ENCODE measurements at places on chromosomes 6 and 20. TPM values are rescaled to one million over a fixed set of nuclear protein-coding genes. Genes with fewer than 3 reads are reported as not detected.

KCNQ5 gene
- 0.87 TPM for total RNA-seq

RIMS4 gene
- total RNA-seq = 0.17 TPM

ZNF184 gene
- total RNA-seq = 11.8 TPM

RSPO3 gene
- 2.3 TPM for total RNA-seq

FRK gene
- 1.5 TPM for total RNA-seq

ZNF343 gene
- total RNA-seq = 17.5 TPM

PRDM13 gene
- not detected for total RNA-seq

BPIFB1 gene
- total RNA-seq = not detected

OPRL1 gene
- total RNA-seq = 1.9 TPM

MOG gene
- total RNA-seq = not detected

HLA-DOA gene
- total RNA-seq = under 0.01 TPM

RIPPLY2 gene
- 0.29 TPM for total RNA-seq

TREM2 gene
- 0.44 TPM for total RNA-seq

CST2 gene
- not detected for total RNA-seq

TDRD6 gene
- 0.17 TPM for total RNA-seq

ZNF334 gene
- 1.6 TPM for total RNA-seq

BLOC1S5 gene
- 21.1 TPM for total RNA-seq

DYNLRB1 gene
- 49.0 TPM for total RNA-seq

PSORS1C2 gene
- not detected for total RNA-seq

AIF1 gene
- not detected for total RNA-seq

CNR1 gene
- total RNA-seq = not detected

MUC21 gene
- not detected for total RNA-seq

LY6G6F gene
- not detected for total RNA-seq

TRIM15 gene
- not detected for total RNA-seq

DUSP15 gene
- not detected for total RNA-seq

ABT1 gene
- total RNA-seq = 11.8 TPM

OOEP gene
- not detected for total RNA-seq

FABP7 gene
- total RNA-seq = 0.15 TPM

ALDH8A1 gene
- total RNA-seq = 0.33 TPM

RPS18 gene
- total RNA-seq = 3,088 TPM

MCCD1 gene
- total RNA-seq = not detected

TMEM200A gene
- total RNA-seq = 44.5 TPM

DNMT3B gene
- total RNA-seq = 3.8 TPM

AK9 gene
- total RNA-seq = 5.0 TPM

RAET1E gene
- total RNA-seq = 2.2 TPM

MAN1A1 gene
- total RNA-seq = 123 TPM

TAF11 gene
- 12.2 TPM for total RNA-seq

TUBB1 gene
- not detected for total RNA-seq

SLC22A2 gene
- total RNA-seq = not detected

SLC17A1 gene
- not detected for total RNA-seq

JAG1 gene
- 34.9 TPM for total RNA-seq

SLC13A3 gene
- 6.0 TPM for total RNA-seq

SLC17A9 gene
- total RNA-seq = 4.8 TPM

CRYBG1 gene
- total RNA-seq = 15.6 TPM

UST gene
- total RNA-seq = 18.2 TPM

TP53TG5 gene
- 0.50 TPM for total RNA-seq

PNLDC1 gene
- not detected for total RNA-seq

OR2B6 gene
- not detected for total RNA-seq

MAD2L1BP gene
- 30.4 TPM for total RNA-seq

All from smooth muscle cell of trachea (primary cell).